Eye (tissue), 1 donor: ENCODE measurements at places on chromosomes 5 and 9.

DNA sequence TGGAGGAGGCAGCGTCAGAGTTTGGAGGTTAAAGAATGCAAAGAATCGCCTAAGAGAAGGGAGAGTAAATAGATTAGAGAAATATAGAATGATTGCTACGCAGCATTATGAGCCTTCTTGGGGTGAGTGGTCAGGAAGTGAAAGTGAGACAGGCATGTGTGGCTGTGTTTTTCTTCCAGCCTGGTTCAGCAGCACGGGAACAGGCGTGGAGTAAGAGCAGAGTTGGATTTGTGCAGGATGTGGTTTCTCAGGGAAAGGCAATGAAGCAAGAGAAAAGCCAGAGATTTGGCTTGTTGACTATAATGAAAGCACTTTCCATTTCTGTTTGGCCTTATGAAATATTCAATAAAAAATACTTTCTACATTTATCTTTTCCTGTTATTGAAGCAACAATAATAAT is 34.3 kb upstream of the FRMD3 start:
- no peak for DNase-seq

GRCh38 chr5:129569295-129569694 is 109.2 kb downstream of the ADAMTS19 start:
- no peak for DNase-seq

- DNase-seq: no peak
Measured at GRCh38 chr5:21882074-21882745, 970.9 kb downstream of the CDH12 start.

GRCh38 chr9:118058227-118058626 is 354.0 kb downstream of the TLR4 start:
- no peak for DNase-seq

DNA sequence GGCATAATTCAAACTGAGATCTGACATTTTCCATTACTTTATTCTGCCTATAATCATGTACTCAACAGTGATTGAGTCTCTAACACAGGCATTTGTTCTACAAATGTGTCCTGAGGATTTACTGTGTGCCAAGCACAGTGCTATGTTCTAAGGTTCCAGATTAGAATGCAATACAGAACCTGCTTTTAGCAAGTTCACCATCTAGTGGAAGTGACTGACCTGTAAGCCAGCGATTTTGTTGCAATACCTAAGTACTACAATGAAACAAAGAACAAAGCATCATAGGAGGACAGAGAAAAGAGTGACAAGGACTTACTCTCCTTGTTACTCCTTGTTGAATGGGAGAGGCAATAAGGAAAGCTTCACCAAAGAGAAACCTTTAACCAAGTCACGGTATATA is 348.1 kb downstream of the ELAVL2 start:
- no peak for DNase-seq

- no peak for DNase-seq
Measured at GRCh38 chr5:171984748-171985419, 21.6 kb downstream of the FBXW11 start.

GRCh38 chr5:68456756-68457217 is 241.2 kb downstream of the PIK3R1 start:
- no peak for DNase-seq

DNA sequence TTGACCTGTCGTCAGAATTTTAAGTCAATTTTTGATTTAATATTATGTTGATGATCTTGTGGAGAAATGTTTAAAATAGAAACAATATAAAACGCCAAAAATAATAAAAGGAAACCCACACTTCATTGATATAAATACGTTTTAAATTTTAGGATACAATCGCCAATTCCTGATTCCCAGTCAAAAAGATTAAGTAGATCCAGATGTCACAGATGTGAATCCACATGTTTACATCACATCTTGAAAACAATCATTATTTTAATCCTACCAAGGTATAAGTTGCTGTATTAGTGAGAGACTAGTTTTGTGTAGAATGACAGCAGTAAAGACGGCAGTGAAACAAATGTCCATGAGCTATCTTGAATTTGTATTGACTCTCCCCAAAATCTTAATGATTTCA is 4.9 kb downstream of the TAS2R1 start:
- no peak for DNase-seq

GRCh38 chr5:60846298-60846697 is 2.2 kb upstream of the ELOVL7 start:
- no peak for DNase-seq

- DNase-seq: peak; percentile 84
Measured at GRCh38 chr9:122464633-122465567, 12.8 kb downstream of the OR1J1 start.

- peak; percentile 22 for DNase-seq
Measured at GRCh38 chr5:132327252-132327955, 33.2 kb downstream of the SLC22A4 start.

- DNase-seq: peak; percentile 78
Measured at GRCh38 chr5:7094626-7095025, 301.3 kb upstream of the ADCY2 start.

- no peak for DNase-seq
Measured at GRCh38 chr9:105396901-105397300, 50.9 kb upstream of the FSD1L start.

- no peak for DNase-seq
Measured at GRCh38 chr9:69623276-69623675, 48.9 kb downstream of the APBA1 start.

- no peak for DNase-seq
Measured at GRCh38 chr5:133930813-133931090, 37.7 kb downstream of the C5orf15 start.

GRCh38 chr5:126515337-126515736 is 79.7 kb downstream of the ALDH7A1 start:
- DNase-seq: no peak

GRCh38 chr5:141369994-141370848 is at the start of gene PCDHGB3:
TSS of gene PCDHGB3 (plus strand) at chr5:141370242. CDS start at chr5:141370395, 153 bp downstream.
- DNase-seq: peak; percentile 3

GRCh38 chr5:56733580-56733979 is 81.8 kb upstream of the MAP3K1 start:
- DNase-seq: no peak

DNA sequence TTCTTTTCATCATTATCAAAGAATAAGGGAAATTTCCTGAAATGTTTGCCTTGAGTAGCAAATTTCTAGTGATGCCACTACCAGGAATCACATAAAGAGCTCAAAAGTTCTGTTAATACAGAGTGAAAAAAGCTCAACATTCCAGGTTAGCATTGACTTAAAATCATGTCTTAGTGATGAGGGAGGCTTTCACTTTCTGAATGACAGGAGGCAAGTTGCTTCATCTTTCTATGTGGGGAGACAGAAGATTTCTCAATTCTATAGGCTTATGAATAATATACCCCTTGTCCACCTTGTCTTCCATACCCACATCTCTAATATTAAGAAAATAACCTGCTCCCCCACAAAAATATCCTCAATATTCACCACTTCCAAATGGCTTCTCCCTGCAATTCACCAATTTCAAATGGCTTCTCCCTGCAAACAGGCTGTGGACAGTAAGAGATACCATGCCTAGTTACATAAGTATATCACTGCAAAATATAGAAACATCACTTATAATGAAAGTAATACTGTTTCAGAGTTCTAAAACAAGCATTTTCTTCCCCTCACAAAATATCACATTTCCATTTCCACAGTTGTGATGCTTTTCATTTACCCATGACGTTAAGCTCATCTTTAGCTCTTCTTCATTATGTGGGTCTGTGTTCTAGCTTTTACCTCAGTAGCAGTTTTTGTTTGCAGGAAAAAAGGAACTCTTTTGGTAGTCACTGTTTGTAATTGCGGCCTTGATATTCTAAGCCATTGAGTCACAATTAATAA is 2.2 kb upstream of the JAK2 start:
- no peak for DNase-seq

DNA sequence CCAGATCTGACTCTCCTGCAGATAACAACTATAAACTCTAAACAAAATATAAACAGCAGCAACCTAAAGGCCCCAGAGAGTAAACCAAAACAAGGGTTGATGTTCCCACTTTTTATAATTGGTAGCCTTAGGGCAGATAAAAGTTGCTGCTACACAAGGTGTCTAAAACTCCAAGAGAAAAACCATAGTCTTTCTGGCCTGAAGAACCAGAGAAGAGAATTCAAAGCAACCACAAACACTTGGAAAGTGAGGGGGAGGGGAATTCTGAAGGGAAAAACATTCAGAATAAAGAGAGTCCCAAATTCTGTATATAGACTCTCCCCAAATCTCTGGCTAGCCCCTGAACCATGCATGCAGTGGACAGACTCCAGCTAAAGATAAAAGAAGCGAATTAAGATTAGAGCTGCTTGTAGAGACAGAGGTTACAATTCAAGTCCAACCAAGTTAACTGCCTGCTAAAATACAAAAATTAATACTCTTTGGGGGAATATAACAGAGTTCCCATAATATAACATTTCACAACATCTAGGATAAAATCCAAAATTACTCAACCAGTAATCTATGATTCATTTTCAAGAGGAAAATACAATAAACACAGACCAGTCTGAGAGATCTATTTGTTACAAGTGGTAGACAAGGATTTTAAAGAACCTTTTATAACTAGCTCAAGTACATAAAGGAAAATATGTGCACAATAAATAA is 37.5 kb upstream of the RGMB start:
- DNase-seq: no peak

DNA sequence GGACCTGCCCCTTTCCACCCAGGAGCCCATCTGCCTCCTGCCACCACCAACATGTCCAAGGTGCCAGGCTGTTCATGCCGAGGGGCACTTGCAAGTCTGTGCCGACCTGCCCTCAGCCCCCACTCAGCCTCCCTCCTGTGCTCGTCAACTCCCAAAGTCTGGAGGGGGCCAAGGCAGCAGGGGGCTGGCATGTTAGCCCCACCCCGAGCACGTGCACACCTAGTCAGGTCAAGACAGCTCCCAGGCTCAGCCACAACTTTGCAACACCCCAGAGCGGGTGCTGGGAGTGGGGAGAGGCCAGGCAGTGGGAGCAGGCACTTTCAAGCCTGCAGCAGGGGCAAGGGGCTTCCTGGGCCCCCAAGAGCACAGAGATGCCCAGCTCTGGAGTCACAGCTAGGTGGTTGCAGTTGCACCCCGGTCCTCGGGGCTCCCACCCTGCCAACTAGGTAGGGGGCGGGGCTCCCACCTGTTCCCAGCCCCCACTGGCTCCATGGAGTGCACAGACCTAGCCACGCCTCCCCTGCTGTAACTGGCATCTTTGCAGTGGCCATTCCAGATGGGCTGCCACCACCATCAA is 272.5 kb downstream of the CETN3 start:
- DNase-seq: no peak

- no peak for DNase-seq
Measured at GRCh38 chr5:177510567-177511053, 984 bp upstream of the DOK3 start.

- DNase-seq: no peak
Measured at GRCh38 chr9:104326912-104327311, 177.2 kb upstream of the OR13F1 start.

DNA sequence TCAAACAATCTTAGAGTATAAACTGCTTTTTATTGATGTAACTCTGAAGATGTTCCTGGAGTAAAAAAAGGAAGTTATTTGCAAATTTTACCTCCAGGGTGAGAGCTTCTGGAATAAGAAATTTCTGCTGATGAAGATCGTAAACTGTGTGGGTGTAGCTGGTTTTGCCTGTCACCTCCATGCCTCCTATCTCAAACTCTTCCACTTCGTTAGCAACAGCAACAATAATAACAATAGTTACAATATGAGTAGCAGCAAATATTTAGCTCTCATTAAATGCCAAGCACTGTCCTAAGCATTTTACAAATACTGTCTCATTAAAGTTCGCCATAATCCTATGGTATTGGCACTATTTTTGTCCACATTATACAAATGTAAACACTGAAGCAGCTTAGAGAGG is 57.9 kb downstream of the GCNT1 start:
- DNase-seq: no peak

- no peak for DNase-seq
Measured at GRCh38 chr5:135425641-135426040, 21.5 kb downstream of the DCANP1 start.

- no peak for DNase-seq
Measured at GRCh38 chr5:9067154-9067553, 478.7 kb downstream of the SEMA5A start.

- peak; percentile 49 for DNase-seq
Measured at GRCh38 chr5:56608217-56608925, 207.0 kb upstream of the MAP3K1 start.

- DNase-seq: peak; percentile 96
Measured at GRCh38 chr9:134641173-134641989, at the start of gene COL5A1. TSS of gene COL5A1 (plus strand) at chr9:134641803. CDS start at chr9:134642188, 385 bp downstream.

DNA sequence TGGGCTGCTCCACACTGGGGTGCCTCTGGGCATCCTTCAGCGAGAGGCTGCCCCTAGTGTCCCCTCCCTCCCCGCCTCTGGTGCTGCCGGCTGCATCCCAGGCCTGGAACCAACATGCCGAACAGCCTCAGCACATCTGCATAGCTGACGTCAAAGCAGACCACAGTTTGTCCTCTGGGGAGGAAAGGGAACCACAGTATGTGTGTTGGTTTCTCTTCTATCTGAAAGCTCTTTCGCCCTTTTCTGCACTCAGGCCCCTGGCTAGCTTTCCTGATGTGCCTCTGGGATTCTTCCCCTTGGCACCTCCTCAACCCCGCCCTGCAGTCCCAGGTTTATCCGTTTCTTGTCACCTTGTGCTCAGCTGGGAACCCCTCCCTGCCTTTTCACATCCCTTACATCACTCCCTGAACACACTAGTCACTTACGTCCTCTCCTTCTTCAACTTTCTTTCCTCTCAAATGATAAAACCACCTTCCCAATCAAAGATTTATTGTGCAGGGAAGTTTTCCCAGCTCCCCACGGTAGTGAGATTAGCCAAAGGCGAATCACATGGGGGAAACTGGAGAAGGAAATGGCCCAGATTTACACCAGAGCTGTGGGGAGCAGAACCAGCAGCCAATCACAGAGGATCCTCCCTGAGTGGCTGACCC is 35.5 kb upstream of the B4GALT1 start:
- DNase-seq: no peak

- no peak for DNase-seq
Measured at GRCh38 chr5:179800696-179801201, 5.9 kb downstream of the MGAT4B start.

DNA sequence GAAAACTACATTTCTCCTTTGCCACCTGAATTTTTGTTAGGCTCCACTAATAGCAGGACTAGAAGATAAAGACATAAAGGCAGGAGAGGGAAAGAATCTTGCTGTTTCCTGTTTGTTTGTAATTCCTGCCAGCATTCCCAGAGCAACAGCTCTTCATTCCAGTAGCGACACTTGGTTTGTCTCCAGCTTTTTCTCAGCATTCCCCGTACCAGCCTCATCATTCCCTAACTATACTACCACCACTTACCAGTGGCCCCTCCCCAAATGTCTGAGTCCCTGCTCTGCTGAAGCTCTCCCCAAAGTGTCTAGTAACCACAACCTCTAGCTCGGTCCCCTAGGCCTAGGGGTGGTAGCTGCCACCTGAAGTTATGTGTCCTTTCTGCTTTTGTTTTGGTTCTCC is 18.6 kb downstream of the CETN3 start:
- no peak for DNase-seq
